ENCODE measurements at places on chromosomes 2 and 18.

- DNase-seq: no peak
Measured at GRCh38 chr2:231785413-231785812, 832 bp upstream of the COPS7B start.

GRCh38 chr2:215071676-215072075 is 66.8 kb downstream of the ABCA12 start:
- no peak for DNase-seq

- DNase-seq: no peak
Measured at GRCh38 chr2:127614731-127615130, 31.2 kb upstream of the GPR17 start.

DNA sequence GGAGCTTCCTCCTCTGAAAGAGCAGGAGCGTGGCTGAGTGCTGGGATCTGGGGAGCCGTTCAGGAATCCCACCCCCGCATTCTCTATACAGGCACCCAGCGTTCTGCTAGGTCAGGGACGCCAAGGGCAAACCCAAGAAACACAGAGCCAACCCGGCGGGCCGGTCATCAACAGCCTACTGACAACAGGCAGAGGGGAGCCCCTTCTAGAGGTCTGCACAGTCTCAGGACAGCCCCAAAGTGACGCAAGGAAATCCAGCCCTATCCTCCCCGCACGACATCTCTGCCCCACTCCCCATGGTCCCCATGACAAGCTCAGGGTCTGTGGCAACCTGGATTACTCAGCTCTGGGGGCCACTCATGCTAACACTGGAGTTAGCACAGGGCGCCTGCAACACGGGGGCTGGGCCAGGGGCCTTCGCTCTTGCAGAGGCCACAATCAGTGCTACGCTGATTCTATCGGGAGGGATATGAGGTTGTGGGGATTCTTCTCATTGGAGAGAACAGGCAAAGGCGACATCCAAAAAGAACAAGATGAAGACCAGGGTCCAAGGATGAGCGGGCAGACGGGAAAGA is 81.6 kb downstream of the PXDN start:
- DNase-seq: no peak

DNA sequence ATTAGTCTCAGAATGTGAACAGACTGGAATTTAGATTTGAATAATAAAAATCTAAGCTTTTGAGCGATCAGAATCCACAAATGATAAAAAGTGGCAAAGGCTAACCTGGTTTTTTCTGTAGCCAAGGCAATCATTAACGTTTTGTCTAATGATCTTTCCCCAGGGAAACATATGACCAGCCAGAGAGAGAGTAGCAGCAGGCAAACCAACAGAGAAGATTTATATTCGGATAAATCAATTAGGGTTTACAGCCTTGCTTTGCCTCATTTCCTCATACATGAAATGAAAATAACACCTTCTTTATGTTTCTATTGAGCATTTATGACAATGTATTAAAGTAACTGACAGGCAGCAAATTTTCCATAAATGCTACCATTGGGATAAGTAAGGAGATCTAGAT is 14.5 kb downstream of the TIA1 start:
- DNase-seq: no peak

DNA sequence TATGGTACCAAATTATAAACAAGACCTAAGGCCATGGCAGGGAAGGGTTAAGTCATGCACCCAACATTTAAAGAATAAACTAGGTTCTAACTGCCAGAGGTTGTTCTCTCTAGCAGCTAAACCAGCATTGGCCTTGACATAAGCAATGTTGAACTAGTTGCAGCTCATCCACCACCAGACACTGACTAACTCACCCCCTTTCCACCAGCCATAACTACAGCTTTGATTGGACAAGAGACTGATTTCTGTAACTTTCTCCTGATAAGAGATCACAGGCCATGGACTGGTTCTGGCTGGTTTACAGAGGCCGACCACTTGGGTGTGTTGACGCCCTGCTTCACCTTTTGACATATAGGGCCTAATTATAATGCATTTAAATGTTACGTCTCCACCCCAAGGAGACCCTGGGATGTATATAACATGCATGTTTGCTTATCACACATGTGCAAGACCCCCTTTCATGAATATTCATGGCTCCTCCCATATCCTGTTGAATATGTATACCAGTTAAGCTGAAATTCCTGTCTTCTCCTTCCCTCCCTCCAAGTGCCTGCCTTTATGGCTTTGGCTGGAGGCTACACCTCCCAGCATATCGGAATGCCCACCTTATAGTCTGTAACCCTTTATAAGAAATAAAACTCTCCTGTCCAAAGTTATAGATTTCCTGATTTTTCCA is 75.9 kb downstream of the MRPS9 start:
- DNase-seq: no peak

DNA sequence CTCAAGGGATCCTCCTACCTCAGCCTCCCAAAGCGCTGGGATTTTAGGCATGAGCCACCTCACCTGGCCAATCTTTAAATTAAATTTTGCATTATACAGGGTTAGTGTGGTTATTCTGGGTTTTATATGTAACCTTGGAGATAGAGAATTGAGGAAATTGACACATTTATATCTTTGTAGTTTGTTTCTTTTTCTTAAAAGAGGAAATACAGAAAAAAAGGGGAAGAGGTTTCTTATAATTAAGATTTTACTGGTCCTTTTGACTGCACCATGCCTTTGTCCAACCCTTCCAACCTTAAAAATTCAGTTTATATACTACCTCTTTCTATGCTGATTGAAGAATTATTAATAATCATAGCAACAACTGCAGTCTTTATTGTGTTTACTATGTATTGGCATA is 210.1 kb upstream of the STON1 start:
- DNase-seq: no peak

GRCh38 chr2:75765798-75766197 is 55.1 kb upstream of the GCFC2 start:
- no peak for DNase-seq

- no peak for DNase-seq
Measured at GRCh38 chr2:979069-979928, 28.6 kb downstream of the SNTG2 start.

GRCh38 chr2:150909613-150910012 is 352.1 kb downstream of the RBM43 start:
- no peak for DNase-seq

- DNase-seq: peak; percentile 10
Measured at GRCh38 chr2:59888015-59888414, 665.4 kb downstream of the BCL11A start.

- DNase-seq: no peak
Measured at GRCh38 chr2:239371726-239372686, 28.8 kb downstream of the HDAC4 start.

DNA sequence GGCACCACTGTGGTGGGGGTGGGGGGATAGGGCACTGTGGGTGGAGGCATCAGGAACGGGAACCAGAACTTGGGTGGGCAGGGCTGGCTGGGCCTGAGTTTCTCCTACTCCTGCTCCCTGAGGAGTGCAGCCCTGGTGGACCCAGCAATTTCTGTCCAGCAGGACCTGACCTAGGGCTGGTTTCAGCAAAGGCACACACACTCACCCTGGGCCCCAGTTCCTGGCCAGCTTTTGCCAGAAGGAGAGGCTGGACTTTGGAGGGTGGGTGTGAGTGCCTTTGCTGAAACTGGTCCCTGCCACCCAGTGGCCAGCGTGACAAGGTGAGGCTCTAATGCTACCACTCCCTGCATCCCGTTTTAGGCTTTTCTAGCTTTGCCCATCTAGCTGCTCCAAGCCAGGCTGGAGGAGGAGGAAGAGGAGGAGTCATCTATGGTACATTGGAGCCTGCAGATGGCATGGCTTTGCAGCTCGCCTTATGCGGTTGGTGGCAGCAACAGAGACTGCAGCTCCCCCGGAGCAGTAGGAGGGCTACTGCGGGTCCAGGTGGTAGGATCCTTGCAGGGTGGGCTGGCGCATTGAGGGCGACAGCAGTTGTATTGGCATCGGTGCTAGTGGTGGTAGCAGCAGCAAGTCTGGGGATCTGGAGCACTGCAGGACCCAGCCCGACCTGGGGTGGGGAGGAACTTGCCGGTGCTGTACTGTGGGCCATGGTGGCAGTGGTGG is 40.4 kb upstream of the IMP4 start:
- no peak for DNase-seq

GRCh38 chr2:24576617-24577016 is 85.6 kb downstream of the NCOA1 start:
- no peak for DNase-seq

Measured in activated T-cell treated with anti-CD3 and anti-CD28 coated beads for 4 hours (primary cell).